NCI-H1417 (cell line): ENCODE measurements at places on chromosomes 11 and 22.

DNA sequence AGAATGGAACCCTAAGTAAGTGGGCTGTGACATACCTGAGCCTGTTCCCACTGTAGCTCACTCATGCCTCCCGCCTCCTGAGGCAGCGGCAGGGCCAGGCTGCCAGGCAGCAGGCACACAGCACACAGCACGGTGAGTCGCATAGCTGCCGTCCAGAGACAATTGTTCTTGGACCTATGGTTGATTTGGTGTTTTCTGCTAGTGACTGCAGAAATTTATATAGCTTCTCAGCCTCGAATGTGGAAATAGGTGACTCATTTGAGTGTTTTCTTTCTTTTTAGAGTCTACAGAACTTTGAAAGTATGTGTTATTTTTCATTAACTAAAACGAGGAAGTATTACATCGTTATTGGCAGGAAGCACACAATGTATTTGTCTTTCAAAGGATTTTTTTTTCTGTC lies at the start of gene MMP7:
Gene MMP7 (minus strand): TSS at position 190 of the 400 bp plus-strand sequence. CDS start 47 bp downstream, at position 143.
- no peak for DNase-seq

DNA sequence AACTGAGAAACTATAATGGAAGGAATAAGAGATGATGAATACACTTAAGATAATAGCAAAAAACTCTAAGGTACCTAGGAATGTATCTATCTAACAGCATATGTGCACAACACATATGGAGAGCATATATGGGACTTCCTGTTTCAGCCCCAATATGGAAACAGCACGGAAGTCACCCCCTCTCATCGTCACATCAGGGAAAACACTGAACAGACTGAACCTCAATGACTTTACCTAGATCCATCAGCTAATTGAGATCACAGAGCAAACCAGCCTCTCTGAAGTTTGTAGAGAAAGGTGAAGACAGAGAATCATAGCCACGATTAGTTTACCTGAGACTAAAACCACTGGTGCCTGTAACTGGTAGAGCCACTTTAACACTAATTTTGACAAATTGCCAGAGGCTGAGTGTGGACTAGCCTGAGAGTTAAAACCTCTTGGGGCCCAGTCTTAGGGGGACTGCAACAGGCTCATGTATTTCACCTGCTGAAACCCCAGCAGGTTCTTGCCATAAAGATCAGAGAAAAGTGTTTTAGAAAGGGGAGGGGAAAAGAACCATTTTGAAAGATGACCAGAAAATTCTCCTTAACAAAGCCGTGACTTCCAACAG lies 722.6 kb downstream of the TBC1D22A start:
- DNase-seq, result peak; percentile 6

- no peak for DNase-seq
Observed at GRCh38 chr11:58641803-58642581, 19.5 kb downstream of the CNTF start.

- no peak for DNase-seq
Observed at GRCh38 chr11:118980191-118980881, 8.8 kb downstream of the FOXR1 start.

DNA sequence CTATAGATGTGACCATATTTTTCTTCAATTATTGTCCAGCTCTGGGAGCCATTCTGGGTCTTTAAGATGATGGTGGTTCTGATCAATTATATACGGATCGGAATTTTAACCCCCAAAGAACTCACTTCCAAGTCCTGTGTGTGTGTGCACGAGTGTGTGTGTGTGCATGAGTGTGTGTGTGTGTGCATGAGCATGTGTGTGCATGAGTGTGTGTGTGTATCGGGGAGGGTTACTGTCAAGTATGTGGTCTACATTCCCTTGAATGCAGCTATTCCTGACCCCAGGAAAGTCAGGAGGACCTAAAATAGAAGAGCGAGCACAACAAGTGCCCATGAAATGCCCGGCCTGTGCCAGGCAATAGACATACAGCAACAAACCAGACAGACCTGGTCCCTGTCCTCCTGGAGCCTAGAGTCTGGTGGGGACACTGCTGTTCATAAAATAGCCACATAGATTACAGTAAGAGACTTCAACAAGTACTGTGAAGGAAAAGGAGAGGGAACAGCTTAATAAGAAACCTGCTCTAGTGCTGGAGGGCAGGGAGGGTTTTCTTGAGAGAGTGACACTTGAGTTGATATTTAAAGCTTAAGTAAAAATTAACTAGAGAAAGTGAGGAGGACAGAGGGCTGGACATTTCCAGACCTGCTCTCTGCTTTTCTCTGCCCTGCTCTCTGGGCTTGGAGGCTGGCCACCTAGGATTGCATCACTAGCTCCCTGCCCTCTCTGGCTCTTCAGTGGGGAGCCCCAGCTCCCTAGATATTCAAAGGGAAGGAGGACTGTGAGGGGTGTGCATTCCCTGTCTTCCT lies 66.1 kb upstream of the SPON1 start:
- DNase-seq, result no peak

DNA sequence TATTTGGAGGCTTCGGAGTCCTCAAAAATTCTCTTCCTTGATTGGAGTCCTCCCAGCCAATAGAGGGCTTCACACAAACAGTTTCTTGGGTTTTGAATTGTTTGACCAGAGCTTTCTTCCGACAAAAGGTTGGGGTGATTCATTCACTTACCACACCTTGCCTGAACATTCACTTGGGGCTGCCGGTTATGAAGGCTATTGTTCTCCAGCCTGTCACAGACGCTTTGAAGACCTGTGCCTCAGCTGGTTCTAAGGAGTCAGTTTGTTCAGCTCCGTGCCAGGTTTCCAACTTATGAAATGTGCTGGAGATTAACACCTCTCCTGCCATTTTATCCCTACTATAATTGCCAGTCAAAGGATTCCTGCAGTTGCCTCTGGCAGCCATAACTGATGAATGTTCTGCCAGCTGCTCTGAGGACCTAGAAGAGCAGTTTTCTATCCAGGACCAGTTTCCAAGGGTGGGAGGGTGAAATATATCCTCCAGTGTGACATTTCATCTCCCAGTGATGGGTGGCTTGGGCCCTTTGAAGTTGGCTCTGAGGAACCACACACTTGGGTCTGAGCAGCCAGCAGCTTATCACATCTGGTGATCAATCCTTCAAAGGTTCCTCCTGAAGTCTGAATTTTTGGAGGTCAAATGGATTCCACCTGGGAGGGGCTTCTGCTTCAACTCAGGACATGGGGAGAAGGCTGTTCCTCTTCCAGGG lies 31.4 kb downstream of the LIMK2 start:
- no peak for DNase-seq

DNA sequence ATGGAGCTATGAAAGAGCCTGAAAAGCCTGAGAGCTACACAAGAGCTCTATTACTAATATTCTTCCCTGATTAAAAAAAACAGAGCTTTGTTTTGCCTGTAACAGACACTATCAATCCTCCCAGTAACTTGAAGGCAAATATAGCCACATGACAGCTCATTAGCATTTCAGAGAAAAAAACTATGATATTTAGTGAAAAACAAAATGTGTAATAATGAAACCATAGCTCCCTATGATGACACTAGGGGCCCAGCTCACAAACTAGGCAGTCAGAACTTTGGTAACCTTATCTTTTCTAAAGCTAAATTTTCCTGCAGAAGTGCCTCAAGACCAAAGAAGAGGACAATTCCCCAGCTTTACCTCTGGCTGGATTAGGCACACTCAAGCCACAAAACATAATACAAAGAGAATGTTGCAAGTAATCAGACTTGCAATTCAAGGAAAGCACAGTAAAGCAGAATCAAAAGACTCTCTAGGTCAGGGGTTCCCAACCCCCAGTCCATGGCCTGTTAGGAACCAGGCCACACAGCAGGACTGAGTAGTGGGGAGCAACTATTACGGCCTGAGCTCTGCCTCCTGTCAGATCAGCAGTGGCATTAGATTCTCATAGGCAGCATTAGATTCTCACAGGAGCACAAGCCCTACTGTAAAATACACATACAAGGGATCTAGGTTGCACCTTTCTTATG lies 53.3 kb downstream of the MRTFA start:
- DNase-seq, result no peak

- DNase-seq, result no peak
Observed at GRCh38 chr11:65445101-65445603, 22.6 kb downstream of the NEAT1 start.

DNA sequence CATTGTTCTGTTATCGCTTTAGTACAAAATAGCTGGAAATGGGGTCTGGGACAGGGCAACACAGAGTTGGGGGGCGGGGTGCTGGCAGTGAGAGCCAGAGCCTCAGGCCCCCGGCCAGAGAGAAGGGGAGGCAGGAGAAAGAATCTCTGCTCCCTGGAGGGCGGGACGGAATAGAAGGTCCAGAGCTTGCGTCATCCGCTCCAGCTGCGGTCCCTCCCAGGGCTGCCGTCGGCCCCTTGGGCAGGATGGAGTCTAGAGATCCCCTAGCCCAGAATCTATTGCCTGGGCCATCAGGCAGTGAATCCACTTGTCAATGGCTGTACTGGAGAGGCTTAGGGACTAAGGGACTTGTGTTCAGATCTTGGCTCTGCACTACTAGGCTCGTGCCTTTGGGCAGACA lies 5.0 kb downstream of the TP53I11 start:
- DNase-seq, result no peak
